ENCODE measurements at places on chromosomes 13 and 19.

DNA sequence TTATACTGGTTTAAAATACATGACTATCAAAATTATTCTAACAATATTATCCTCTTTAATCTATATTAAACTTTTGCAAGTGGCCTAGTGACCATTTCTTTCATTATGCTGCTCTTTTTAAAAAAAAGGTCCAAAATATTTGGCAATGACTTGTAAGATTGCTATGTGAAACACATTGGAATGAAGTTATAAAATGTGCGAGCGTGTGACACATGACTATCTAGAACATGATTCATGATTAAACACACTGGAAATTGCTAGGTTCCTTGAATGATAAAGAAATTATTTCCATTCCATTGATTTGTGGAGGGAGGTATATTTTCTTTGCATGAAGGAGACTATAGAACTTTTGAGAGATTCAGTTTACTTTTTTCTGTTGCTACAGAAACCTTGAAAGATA is 739.1 kb downstream of the DIAPH3 start:
- no peak for DNase-seq

GRCh38 chr19:8241646-8242045 is 32.5 kb downstream of the CERS4 start:
- DNase-seq: no peak

GRCh38 chr13:76048131-76048530 is 412.0 kb downstream of the LMO7 start:
- DNase-seq: no peak

DNA sequence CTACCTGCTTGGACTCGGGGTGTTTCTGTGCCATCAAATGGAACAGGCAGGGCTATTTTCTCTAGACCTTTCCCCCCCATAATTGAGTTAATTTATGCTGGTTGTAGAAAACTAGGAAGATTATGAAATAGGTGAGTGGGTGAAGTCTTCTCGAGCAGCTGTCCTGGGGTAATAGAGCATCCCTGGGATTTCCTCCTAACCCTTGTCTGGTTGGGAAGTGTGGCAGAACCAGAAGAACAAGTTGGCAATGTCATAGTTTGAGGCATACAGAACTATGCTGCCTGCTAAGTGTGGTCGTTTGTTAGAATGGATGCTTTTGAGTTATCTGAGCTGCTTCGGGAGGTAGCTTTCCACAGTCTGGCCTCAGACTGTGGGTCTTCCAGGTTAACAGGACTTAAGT is 3.7 kb downstream of the GATAD2A start:
- no peak for DNase-seq

GRCh38 chr19:14576363-14576762 is 4.5 kb upstream of the NDUFB7 start:
- DNase-seq: no peak

DNA sequence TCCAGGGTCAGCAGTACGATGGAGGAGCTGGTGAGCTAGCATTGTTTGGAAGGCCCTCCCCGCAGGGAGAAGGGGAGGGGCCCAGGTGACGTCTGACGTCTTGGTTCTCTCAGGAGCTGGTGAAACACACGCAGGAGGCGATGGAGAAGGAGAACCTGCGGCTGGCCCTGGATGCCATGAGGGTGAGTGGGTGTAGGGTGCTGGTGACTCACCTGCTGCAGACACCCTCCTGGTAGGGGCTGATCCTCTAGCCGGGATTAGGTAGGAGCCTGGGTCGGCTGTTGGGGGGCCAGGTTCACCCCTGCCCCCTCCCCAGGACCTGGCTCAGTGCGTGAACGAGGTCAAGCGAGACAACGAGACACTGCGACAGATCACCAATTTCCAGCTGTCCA is 55.8 kb downstream of the VAV1 start:
- no peak for DNase-seq

GRCh38 chr19:39563408-39563807 is 23.4 kb upstream of the EID2 start:
- no peak for DNase-seq

- no peak for DNase-seq
These were observed 1399.4 kb downstream of the EFNB2 start for GRCh38 chr13:105135852-105136615.

DNA sequence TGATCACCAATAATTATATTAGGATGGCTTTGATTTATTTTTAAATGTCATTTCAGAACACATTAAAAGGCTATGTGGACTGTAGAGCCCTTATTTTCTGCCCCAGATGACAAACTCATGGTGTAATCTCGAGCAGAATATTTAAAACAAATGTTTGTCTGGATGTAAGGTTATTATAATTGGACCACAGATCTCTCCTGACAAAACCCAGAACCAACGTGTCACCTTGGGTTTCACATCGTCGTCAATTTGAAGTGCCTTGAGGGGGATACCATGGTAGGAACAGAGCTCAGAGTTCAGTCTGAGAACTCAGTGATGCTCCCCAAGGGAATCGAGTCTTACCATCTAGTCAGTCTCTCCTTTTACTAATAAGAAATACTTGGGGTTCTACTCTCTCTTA is 2.8 kb downstream of the SACS start:
- no peak for DNase-seq

Measured in erythroblast (primary cell).